Activated CD4-positive, alpha-beta memory T cell treated with anti-CD3 and anti-CD28 coated beads, Interleukin-2, amount 10 ng/mL, durations not matched to agents 7 days and 5 days (primary cell): ENCODE measurements at places on chromosomes 4 and X. TPM values are rescaled to one million over a fixed set of nuclear protein-coding genes. Genes with fewer than 3 reads are reported as not detected.
A peak's percentile ranks its signal among the peaks of the same experiment; 100 is the strongest.

Gene TNMD
- total RNA-seq, result not detected

- no peak for DNase-seq
- H3K4me3 ChIP-seq, result no peak overlapping the region
- no peaks in the 10 kb centered on the region for H3K27me3 ChIP-seq
- H3K27ac ChIP-seq, result no peak overlapping the region
- no peaks in the 10 kb centered on the region for H3K4me1 ChIP-seq
These were observed 27.5 kb downstream of the NKX1-1 start for GRCh38 chr4:1378559-1379231.

Gene SOX3
- not detected for total RNA-seq

Gene CXorf49
- total RNA-seq, result not detected

GRCh38 chr4:6492027-6492590, 19.7 kb upstream of the PPP2R2C start:
- H3K4me3 ChIP-seq, result no peak overlapping the region
- no peak overlapping the region for H3K27ac ChIP-seq
- peaks cover 16% of the 10 kb centered on the region for H3K27me3 ChIP-seq

Gene ITM2A
- total RNA-seq, result 157 TPM

GRCh38 chr4:93730251-93730650, 98.3 kb upstream of the ATOH1 start:
- no peaks in the 10 kb centered on the region for H3K36me3 ChIP-seq
- no peak overlapping the region for H3K4me3 ChIP-seq
- no peaks in the 10 kb centered on the region for H3K27me3 ChIP-seq
- no peak for DNase-seq

DNA sequence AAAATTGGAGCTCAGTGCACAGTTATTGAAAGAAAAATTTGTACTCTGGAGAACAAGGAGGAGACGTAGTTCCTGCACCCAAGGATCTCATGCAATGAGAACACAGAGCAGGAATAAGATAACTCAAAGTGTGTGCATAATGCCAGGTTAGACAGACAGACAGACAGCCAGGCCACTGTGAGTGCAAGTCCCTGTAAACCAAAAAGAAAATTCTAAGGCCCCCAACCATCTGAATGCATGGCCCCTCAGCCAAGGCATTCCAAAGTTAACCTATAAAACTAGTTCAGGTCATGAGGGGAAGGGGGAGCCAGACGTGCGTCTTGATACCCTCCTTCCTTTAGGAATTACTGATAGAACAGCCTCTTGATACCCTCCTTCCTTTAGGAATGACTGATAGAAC, 94.5 kb upstream of the ENPP6 start:
- no peak overlapping the region for H3K27ac ChIP-seq
- peaks cover 63% of the 10 kb centered on the region for H3K4me1 ChIP-seq
- no peak overlapping the region for H3K4me3 ChIP-seq
- H3K36me3 ChIP-seq, result no peaks in the 10 kb centered on the region

Gene ADAM29
- total RNA-seq, result not detected

DNA sequence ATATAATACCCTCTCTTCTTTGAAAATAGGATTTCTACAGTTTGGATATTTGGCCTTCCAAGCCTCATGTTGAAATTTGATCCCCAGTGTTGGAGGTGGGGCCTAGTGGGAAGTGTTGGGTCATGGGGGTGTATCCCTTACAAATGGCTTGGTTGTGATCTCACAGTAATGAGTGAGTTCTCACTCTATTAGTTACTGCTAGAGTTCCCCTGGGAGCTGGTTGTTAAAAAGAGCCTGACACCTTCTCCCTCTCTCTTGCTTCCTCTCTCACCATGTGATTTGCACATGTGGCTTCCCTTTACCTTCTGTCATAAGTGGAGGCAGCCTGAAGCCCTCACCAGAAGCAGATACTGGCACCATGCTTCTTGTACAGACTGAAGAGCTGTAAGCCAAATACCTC, 73.9 kb downstream of the HDAC8 start:
- H3K36me3 ChIP-seq, result peaks cover 23% of the 10 kb centered on the region
- no peak overlapping the region for H3K4me3 ChIP-seq

DNA sequence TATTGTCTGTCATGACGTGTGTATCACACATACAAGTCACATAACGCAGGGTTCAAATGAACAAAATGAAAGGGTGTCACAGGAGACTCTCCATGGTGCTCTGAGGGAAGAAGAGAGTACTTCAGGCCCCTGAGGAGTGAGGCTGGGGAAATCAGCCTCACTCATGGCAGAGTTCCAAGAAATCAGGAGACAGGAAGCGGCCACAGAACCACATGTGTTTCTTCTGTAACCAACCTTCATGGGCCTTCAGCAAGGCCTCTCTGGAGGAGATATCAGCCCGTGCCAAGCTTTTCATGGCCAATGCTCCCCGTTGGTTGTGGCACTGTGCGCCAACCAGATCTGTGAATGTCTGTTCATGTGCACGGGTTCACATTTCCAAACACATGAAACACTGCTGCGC, 76.0 kb downstream of the NAT8L start:
- peaks cover 4% of the 10 kb centered on the region for H3K27me3 ChIP-seq
- H3K27ac ChIP-seq, result no peak overlapping the region
- H3K4me1 ChIP-seq, result peaks cover 16% of the 10 kb centered on the region
- H3K36me3 ChIP-seq, result peaks cover 25% of the 10 kb centered on the region
- peak; percentile 57 for DNase-seq
- no peak overlapping the region for H3K4me3 ChIP-seq

GRCh38 chr4:16192631-16193518, 33.4 kb downstream of the TAPT1 start:
- no peak overlapping the region for H3K27ac ChIP-seq
- no peak for DNase-seq
- peaks cover 22% of the 10 kb centered on the region for H3K36me3 ChIP-seq
- no peaks in the 10 kb centered on the region for H3K27me3 ChIP-seq
- peaks cover 12% of the 10 kb centered on the region for H3K4me1 ChIP-seq
- H3K4me3 ChIP-seq, result no peak overlapping the region
